GOT3 (cell line): ENCODE measurements at places on chromosomes 2 and 18.

DNA sequence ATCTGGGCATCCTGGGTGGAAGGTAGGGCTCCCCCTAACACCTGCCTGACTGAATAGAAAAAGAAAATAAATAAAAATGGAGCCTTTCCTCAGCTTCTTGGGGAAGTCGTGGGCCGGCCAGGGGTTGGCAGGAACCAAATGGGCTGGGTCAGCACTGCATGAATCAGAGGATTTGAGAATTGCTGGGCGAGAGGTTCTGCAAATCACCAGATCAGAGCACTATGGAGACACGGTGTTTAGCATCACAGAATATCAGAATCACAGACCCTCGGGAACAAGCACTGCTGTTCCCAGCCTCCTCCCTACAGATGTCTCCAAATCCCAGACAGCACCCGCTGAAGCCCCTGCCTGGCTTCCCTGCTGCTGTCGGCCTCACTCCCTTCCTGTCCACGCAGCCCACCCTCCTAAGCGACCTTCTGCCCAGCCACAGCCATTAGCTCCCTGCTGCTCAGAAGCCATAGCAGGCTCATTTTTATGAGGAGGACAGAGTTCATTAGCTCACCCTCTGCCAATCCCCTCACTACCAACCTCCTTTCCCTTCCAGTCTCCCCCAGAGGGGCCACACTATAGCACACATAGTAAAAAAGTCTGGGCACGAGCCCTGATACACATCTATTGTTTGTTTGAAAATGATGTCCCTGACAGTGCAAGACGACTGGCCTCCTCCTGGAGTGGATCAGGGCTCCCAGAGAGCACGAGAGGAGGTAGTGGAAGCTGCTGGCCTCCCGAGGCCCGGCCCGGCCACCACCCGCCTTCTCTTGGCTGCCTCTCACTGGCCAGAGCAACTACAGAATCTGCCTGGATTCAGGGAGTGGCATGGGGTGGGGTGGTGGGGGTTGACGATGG lies 64.6 kb upstream of the TAF1B start:
- DNase-seq = no peak

- no peak for DNase-seq
These were observed 37.8 kb upstream of the EFEMP1 start for GRCh38 chr2:55961318-55961911.

- no peak for DNase-seq
These were observed 191.7 kb upstream of the ALKAL2 start for GRCh38 chr2:479490-480176.

- no peak for DNase-seq
These were observed 36.5 kb upstream of the HNRNPA3 start for GRCh38 chr2:177175917-177176668.

DNA sequence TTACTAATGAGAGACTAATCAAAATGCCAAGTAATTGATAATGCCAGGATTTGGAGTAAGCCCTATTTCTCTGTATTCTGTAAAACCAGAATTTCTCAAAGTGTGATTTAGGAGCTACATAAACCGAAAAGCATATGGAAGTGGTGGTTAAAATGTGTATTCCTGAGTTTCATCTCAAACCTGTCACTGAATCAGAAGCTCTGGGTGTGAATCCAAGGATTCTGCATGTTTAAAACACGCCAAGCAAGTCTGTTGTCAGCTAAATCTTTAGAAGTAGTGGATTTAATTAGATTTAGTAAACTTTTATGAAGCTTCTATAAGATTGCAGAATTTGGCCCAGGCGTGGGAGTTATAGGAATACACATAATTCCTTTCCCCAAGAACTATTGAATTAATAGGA lies 700.3 kb downstream of the DCC start:
- no peak for DNase-seq

DNA sequence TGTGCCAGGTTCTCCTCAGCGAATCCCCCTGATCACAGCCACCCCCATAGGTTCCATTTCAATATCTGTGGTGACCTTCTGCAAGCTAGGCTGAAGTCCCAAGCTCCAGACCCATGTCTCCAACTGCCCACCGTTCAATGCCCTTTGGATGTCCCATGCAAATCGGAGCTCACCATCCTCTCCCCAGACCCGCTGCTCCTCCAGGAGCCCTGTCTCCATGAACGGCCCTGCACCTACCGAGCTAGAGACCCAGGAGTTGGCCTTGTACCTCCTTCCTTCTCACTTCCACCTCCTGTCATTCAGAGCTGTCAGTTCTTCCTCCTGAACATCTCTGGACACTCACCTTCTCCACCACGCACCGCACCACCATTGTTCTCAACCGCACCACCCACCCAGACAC lies 1.0 kb upstream of the FAHD2A start:
- DNase-seq = no peak

DNA sequence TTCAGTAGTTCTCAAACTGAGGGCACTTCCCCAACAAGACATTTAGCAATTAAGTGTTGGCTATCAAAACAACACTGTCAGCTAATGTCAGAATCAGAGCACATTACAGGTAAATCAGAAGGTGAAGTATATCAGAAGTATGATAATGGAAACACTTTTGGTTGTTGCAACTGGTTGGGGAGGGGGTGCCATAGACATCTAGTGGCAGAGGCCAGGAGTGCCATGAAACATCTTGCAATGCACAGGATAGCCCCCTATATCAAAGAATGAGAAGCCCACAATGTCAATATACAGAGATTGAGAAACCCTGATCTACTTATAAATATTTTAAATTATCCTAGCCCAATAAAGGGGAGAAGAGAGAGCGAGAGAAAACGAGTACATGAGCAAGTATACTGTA lies 4.9 kb upstream of the XPO1 start:
- no peak for DNase-seq

DNA sequence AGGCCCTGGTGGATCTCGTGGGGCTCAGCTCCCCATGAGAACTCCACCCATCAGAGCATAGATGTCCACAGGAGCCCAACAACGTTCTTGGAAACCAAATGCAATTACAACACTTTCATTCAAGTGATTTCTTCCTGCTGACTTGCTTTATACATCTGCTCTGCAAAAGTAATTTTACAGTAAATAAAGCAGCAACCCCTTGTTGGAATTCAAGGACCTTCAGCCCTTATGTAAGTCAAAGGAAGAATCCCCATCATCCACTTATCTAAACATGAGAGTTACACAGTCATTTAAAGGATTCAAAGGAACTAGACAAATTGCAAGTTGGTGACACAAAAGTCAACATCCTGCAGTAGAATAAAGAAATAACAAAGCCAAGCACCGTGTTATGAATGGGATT lies 17.1 kb upstream of the ANTXR1 start:
- DNase-seq = no peak

- no peak for DNase-seq
These were observed 1.6 kb upstream of the CFLAR start for GRCh38 chr2:201114350-201114749.

DNA sequence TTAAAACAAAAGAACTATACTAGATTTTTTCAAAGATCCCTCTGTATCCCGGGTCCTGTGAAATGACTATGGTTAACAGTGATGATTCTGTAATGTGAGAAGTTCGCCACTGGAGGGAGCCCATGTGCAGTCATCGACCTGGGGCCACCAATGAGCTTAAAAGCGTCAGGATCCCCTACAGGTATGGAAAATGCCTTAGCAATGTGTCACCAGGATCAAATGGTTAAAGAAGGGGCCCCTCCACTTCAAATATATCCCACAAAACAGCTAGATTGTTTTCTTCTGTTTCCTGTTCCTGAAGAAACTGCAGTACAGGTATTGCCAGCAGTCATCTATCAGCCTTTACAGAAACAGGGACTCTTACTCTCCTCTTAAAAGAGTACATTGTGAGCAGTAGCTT lies 15.3 kb downstream of the CHRNA1 start:
- DNase-seq = peak; percentile 22

DNA sequence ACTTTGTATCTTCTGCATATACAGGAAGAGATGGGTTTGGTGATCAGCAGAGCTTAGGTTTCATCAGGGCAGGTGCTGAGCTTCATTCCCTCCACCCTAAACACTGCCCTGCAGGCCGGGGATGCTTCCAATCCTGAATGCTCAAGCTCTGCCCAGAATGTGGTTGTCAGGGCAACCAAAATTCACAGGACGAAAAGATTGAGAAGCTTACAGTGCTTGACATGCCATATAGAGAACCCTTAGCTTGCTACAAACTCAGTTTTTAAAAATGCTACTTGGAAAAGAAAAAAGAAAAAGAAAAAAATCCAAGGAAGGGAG lies 65.6 kb downstream of the SH3RF3 start:
- DNase-seq = no peak
